ENCODE measurements at places on chromosomes 13 and 19. TPM values are rescaled to one million over a fixed set of nuclear protein-coding genes. Genes with fewer than 3 reads are reported as not detected.

DNA sequence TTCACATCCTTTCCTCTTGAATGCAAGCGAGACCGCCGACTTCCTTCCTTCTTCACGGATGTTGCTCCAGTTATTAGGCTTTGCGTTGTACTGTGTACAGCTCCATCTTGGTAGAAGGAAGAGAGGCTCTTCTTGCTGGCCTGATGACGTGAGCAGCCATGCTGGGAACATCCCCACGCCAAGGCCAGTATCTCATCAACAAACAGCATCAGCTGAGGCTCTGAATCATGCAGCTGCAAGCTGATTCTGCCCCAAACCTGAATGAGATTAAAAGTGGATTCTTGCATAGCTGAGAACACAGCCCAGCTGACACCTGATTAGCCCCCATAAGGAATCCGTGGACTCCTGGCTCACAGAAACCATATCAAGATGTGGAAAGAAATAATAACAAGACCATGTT is 809.6 kb downstream of the EFNB2 start:
- no peak for DNase-seq

DNA sequence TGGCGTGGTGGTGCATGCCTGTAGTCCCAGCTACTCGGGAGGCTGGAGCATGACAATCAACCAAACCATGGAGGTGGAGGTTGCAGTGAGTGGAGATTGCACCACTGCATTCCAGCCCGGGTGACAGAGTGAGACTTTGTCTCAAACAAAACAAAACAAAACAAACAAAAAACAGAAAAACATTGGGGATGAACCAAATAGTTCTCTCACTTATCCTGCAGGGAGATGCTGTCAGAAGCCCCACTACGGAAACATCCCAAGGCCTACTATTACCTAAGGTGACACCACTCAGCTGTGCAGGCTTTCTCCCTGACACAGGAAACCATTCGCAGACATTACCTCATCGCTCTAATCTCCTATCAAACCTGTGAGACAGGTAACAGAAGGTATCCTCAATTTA is 113.5 kb downstream of the FOXO1 start:
- DNase-seq: no peak

DNA sequence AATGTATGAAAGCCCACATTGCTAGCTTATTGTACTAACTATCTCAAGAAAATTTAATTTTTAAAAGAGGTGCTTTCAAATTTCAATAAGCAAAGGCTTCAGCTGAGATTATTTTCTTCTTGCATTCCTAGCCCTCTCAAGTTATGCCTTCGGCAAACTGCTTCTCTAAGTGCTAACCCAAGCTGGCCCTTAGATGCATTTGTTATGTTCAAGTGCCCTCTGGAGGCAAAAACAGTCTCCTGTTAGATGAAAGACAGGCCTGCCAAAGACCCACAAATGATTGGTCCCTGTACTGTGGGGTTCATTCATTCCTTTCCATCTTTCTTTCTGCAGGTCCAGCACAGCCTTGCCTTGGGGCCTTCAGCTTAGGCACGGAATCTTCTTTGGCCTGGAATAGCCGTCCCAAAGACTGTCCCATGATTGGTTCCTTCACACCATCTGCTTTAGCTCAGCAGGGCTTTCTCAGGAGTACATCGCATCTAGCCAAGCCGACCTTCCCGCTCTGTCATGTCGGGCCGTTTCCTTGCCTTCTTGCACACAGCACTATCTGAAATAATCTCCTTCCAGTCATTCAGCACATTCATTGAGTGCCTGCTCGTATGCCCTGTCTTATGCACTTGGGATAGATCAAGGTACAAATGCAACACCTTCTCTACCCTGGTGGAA is 26.4 kb upstream of the TPTE2 start:
- no peak for DNase-seq

DNA sequence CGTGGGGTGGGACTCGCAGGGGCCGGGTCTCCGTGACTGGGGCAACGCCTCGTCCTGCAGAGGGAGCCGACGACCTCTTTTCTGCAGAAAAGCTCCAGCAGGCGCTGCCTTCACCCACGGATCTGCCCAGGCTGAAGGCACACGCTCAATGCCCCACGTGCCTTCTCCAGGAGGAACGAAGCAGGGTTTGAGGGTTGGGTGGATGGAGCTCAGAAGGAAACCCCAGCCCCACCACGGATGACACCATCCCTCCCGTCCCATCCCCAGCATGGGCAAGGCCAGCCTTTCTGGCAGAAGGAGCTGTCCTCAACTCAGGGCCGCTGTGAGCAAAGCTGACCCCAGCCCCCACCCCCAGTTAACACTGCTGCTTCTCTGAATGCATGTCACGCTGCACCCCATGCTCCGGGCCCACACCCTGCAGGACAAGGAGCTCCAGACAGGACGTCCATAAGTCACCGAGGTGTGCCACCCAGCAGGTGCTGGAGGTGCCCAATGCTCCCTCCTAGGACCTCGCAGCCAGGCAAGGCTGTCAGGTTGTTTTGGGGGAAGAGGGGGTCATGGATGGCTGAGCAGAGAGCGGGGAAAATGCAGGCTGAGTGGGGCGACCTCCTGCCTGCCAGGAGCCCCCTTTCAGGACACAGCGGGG is 7.4 kb downstream of the C19orf25 start:
- no peak for DNase-seq

DNA sequence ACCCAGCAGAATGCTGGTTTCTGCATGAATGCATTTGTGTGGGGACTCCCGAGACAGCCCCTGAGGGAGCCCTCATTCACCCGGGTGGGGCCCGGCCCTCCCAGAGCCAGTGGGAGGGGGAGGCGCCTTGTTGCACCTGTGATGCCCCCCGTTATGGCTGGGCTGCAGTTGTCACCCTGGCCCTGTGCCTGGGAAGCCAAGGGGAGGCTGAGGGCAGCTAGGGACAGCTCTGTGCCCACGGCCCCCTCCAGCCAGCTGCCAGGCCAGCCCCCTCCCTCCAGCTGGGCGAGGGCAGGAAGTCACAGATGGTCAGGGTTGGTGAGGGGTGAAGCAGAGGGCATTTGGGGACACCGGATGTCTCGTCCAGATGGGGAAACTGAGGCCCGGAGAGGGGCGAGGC is 26.1 kb downstream of the NFIC start:
- DNase-seq: no peak

Gene CCDC8
- 10.0 TPM for total RNA-seq

Gene C2CD4C
- total RNA-seq: 5.7 TPM

Gene PABPC3
- not detected for total RNA-seq

Gene KLK6
- not detected for total RNA-seq
